ENCODE measurements at places on chromosomes 7 and 10.

- DNase-seq: no peak
These were observed 41.2 kb upstream of the PTPRZ1 start for GRCh38 chr7:121831801-121832200.

DNA sequence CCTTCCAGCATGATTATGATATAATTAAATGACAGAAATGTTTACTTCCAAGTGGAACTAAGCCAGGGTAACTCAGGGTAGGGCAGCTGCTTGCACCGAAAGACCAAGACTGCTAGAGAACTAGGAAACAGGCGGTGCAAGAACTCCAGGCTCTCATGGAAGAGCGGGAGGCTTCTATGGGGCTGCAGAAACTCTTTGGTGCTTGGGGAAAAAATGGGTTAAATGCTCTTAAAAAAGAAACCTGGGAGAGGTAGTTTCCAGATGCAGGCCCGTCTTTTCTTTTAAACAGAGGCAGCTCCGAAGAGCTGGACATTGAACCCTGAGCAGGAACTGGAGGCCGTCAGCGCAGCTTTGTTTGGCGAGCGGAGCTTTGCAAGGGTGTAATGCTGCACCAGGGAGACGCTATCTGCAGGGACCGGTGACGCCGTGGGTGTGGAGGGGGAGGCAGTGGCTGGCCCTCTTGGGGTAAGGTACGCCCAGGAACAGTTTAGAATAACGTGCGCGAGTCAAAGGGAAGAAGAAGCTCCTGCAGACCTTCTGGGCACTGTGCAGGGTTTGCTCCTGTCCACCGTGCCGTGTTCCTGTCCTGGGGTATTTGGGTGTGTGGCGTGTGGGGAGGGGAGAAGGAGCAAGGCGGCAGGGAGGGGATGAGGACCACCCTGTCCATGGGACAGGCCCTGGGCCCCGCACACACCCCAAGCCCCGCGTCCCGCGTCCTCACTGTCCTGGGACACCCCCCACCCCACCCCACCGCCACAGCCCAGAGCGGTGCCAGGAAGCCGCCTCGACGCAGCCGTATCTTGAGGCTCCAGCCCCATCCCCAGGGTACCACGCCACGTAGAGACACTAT, 59.0 kb downstream of the EGFR start:
- DNase-seq: no peak

DNA sequence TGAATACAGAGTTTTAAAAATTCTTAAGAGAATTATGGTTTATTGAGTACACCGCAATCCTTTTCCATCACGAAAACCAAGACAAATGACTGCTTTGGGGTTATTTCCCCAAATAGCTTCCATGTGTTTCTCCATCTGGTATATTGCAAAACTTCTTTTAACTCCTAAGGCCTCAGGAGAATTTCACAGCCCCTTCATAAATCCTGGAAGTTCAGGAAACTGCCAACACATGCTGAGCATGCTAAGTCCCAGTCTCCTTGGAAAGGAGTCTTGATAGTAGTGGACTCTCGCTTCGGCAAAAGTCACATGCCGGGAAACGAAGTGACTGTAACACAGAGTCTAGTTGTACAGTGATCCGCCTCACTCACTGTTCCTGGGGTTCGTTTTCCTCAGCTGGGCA, 88.1 kb upstream of the RSU1 start:
- DNase-seq: no peak

DNA sequence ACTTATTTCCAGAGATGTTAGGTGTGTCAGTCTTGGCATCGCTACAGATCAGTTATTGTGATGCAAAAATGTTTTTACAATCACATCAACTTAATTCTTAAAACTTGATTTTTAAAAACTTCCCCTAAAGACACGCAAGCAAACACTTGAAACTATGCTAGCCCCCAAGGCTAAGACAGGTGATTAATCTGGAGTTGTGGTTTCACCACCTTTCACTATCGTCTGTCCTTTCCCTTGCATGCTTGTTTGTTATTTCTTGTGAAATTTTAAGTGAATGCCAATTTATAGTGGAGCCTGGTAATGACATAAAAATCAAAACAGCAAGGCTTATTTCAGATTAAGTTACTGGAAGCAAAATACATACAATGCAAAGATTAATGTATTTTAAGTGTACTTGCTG, 70.4 kb downstream of the SLC35B4 start:
- DNase-seq: no peak

- DNase-seq: no peak
These were observed 861 bp upstream of the TSPAN14 start for GRCh38 chr10:80453056-80453841.

DNA sequence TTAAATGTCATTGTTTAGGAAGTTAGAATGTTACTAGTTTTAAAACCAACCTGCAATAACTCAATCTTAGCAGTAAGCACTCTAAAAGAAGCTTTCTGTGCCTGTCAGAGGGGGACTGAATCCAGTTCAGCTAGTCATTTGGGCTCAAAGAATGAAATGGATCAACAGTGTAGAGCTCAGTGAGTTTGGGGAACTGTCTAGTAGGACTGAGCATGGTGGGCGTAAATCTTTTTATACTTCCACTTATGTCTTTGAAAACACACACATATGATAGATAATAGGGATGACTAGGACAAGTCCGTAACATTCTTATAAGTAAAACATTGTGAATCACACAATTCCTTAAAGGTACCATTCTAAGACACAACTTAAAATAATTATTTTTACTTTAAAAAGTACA, 11.5 kb downstream of the GSAP start:
- no peak for DNase-seq

DNA sequence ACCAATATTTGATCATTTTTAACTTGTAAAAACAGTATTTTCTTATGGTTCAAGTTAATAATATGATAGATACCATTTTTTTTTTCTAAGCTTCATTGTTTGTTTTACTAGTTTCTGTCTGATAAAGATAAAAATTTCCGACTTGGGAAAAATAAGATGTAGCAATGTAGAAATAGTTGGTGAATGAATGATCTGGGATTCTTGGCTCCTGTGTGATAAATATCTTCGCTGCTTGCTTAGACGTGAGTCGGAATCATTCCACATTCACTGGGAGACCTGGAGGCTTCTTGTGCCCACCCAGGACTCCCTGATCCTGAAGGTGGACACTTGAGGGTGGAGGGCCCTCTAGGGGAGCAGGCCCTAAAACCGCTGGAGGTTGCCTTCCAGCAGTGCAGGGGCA, 47.9 kb downstream of the EXOC4 start:
- no peak for DNase-seq

- DNase-seq: no peak
These were observed 12.0 kb downstream of the TBX20 start for GRCh38 chr7:35241884-35242283.

GRCh38 chr7:70306173-70306572, 707.9 kb downstream of the AUTS2 start:
- no peak for DNase-seq

DNA sequence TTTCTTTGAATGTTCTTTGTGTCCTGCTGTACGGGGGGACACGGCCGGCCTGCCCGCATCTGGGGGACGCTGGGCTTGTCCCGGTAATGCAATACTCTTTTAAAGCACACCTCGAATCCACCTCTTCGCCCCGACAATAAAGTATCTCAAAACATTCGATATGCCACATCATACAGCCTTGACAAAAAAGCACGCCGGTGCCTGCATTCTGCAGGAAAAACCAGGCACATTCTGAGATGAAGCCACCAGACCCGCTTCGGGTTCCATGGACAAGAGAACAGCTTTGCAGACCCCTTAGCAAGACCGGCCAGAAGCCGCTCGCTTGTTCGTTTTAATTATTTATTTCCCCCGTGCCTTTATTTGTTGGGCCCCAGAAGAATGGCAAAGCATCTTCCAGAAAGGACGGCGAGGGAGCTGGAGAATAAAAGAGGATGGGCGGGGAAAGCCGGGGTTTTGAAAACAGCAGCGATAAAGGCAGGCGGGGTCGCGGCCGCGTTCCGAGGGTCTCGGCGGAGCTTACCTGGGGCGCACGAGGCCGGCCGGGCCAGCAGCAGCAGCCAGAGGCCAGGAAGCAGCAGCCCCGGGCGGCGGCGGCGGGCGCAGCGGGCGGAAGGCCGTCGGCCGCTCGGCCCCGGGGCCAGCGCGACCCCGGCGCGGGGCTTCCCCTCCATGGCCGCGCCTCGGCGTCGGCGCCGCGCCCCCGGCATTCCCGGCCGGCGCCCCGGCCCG, 462 bp downstream of the KIAA1549 start:
- no peak for DNase-seq

- no peak for DNase-seq
These were observed 121.0 kb upstream of the PPP2R2D start for GRCh38 chr10:131779661-131780394.

DNA sequence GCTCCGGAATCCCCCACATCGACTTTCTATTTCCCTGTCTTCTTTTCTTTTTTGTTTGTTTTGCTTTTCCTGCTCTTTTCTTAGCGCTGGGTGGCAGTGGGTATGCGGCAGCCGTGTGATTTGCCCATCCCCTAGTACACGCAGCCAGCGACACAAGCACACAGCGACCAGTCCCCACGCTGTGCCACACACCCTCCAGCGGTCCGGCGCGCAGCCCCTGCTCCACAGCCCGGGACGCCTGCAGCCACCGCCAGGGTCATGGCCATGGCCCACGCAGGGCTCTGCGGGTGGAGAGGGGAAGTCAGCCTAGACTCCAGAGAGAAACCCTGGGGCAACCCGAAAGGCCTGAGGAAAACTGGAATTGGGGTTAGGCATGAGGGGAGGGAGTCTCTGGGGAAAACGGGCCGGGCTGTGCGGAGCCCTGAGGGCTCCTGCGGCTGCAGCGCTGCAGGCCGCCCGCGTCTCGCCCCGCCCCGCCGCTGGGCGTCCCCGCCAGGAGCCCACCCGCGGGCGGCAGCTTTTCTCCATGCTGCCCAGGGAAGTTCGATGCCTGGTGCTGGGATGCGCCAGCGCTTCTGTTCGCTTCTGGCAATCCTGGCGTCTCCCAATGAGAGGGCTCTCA, 2.5 kb downstream of the CHRM2 start:
- DNase-seq: no peak

All from hematopoietic multipotent progenitor cell treated with erythropoietin and hydrocortisone succinate and interleukin-3 and kit ligand, for 17 days (in vitro differentiated cells).